ENCODE measurements at places on chromosomes 11 and 22.

DNA sequence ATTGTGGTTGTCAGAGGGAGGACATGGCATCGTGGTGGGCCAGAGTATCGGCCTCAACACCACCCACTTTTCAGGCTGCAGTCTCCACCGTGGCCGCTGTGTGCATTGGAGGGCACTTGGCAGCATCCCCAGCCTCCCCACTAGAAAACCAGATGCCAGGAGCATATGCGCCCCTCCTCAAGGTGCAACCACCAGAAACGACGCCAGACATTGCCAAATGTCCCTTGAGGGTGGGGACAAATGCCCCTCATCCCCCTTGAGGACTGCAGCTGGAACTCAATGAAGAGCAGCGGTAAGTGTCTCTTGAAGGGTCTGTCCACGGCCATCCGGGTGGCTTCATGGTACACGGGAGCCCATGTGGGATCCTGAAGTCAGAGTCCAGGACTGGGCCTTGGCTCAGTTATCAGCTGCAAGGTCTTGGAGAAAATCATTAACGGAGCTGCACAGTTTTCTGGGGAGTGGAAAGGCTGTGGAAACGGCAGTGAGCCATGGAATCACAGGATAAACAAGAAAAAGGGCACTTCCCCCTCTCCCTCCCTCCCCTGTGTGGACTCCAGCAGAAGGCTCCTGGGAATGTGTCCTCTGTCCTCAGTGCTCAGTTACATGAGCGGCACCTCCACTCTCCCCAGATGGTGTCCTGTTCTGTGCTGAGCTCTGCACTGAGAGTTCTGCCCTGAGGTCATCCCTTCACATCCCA lies 324.4 kb upstream of the B3GAT1 start:
- DNase-seq: no peak

- DNase-seq: no peak
These were observed 26.9 kb upstream of the SCUBE2 start for GRCh38 chr11:9118277-9118676.

GRCh38 chr11:33294797-33295196 lies 37.6 kb downstream of the HIPK3 start:
- no peak for DNase-seq

- DNase-seq: peak; percentile 72
These were observed 872 bp downstream of the TMA7B start for GRCh38 chr22:39960791-39961746.

- no peak for DNase-seq
These were observed 13.6 kb downstream of the ADM start for GRCh38 chr11:10318527-10318802.

DNA sequence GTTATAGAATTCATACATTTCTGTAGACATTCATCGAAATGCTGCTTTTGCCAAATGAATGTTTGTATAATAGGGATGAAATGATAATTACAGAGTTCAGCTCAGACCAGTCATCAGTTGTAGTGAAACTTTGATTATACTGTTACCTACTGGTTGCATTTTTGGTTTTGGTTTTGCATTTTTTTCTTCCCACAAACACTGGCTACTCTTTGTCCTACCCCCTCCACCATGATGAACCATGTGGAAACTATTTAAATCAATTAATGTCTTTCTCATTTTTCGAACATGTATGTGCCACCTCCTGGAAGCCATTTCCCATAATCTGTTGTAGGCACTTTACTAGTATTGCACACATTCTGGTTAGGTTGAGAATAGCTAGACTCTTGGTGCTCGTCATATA lies 75.3 kb upstream of the MTNR1B start:
- no peak for DNase-seq

DNA sequence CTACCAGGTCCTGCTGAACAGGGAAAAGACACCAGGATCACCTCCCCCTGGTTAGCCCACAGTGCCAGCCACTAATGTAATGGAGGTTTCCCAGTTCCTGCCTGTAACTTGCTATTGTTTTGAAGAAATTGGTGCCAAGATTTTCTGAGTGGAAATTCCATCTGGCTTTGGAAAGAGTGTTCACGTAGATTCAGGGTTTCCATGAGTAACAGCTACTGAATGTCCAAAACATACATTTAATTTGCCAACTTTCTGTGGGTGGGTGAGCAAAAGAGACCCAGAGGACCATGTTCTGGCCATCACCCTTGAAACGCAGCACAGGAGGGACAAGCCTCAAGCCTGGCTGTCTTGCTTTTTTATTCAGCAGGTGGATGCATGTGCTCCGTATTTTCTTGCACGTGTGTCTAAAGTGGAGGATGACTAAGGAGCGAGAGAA lies 8.8 kb upstream of the DKK3 start:
- DNase-seq: no peak

Data from activated T-cell treated with anti-CD3 and anti-CD28 coated beads, Interleukin-2, amount 50 U/mL, for 24 hours (primary cell).